ENCODE measurements at places on chromosomes 1 and 21.
A peak's percentile ranks its signal among the peaks of the same experiment; 100 is the strongest.

- no peak for DNase-seq
These were observed 81.8 kb downstream of the AJAP1 start for GRCh38 chr1:4736254-4736653.

DNA sequence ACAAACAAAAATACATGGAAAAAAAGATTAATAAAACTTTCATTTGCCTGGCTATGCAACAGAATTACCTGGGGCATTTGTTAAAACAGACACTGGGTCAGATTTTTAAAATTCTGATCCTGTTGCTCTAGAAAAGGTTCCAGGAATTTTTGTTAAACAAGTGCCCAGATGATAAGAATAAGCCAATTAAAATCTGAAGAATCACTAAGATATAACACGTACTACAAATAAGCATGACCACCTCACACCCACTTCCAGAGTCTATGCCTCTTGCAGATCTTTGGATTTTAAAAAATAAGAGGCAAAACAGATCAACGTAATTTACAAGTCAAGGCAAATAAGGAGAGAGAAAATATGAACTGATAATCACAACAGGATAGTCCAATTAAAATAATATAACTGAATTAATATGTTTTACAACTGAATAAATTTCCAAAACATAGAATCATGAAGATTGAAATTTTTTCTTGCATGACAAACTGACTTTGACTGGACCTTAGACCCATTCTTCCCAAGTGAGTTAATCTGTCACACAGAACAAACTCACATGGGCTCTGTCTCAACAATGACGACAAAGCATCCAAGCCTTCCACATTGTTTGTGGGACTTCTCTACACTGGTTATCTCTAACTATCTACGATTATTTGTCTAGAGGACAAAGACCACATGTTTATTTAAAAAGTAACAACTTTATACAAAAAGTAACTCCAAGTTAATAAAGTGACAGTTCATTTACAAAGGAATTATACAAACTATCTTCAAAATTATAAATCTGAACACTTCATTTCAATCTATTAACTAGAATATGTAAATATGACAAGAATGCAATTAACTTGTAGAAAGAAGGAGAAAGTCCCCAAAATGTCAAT lies 56.9 kb downstream of the COP1 start:
- DNase-seq: no peak

DNA sequence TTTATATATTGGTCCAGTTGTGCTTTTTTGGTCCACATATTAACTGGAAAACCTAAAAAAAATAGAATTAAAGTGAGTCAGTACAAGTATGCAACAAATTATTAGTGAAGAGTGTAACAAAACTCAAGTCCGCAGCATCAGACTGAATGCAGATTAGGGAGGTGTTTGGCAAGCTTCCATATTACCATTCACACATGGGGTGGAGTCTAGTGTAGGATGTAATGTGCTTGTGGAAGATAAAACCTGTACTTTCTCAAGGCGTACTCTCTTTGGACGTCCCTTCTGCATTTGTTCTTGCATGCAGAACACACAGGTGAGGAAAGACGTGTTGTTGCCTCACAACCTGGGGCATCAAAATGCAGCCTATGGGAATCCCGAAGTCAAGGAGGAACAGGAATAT lies 668.7 kb downstream of the MRPL39 start:
- no peak for DNase-seq

- no peak for DNase-seq
These were observed 1.3 kb downstream of the AGO3 start for GRCh38 chr1:35932158-35932636.

DNA sequence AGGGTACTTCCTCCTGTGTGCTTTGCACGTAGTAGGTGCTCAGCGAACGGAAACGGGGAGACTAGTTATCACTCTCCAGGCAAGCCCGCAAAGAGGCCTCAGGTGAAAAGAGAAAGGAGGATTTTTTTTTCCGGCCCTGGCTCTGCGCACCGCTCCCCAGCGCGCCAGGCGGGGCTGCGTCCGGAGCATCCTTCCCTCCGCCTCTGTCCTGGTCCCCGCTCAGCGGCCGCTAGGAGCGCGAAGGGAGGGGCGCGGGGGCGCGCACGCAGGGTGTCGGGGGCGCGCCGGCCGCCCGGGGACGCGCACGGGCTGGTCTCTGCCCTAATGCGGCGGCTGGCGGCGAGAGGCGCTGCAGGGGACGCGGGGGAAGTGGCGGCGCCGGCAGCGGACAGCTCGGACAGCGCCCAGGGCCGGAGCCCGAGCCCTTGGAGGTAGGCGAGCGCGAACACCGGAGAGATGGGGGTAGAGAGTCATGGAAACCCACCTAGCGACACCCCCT lies 42.3 kb upstream of the NFASC start:
- peak; percentile 47 for DNase-seq

DNA sequence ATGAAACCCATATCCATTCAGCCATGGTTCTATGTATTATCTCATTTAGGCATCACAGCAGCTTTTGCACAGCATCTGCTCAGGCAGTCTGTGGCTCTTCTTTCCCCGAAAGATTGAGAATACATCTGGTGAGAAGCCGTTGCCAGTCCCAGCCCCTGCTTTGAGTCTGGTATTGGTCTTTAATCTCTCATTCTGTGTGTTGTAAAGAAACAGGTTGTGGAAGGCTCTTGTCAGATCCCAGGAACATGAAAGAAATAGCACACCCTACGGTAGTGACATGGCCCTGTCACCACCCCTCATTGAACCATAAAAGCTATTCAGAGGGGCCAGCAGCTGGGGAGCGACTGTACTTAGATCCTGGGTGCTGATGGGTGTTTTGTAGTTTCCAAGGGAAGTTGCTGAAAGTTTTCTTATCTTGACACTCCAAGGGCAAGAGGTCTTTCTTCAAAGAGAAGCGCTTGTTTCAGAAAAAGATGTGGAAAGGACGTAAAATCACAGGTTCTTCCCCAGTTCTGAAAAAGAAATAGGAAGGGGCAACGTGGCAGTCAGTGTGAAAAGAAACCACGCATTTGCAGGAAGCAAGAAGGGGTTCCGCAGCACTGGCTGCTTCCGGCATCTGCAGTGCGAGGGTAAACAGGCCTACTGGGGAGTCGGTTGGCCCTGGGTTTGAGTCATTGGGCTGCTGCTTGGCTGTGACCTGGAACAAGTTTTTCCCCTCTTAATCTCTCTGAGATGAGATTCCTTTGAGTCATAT lies 145.0 kb downstream of the DHRS3 start:
- no peak for DNase-seq

GRCh38 chr1:172394811-172395210 lies 25.7 kb upstream of the C1orf105 start:
- no peak for DNase-seq

- no peak for DNase-seq
These were observed 22.4 kb downstream of the HUNK start for GRCh38 chr21:31895077-31895835.

- DNase-seq: no peak
These were observed 11.4 kb downstream of the DNAJC11 start for GRCh38 chr1:6690186-6690585.

GRCh38 chr1:195591917-195592672 lies 1016.1 kb downstream of the KCNT2 start:
- DNase-seq: no peak

- DNase-seq: no peak
These were observed 21.7 kb downstream of the NEXN start for GRCh38 chr1:77910116-77910515.

- DNase-seq: no peak
These were observed 55.8 kb upstream of the SSBP3 start for GRCh38 chr1:54461731-54462596.

DNA sequence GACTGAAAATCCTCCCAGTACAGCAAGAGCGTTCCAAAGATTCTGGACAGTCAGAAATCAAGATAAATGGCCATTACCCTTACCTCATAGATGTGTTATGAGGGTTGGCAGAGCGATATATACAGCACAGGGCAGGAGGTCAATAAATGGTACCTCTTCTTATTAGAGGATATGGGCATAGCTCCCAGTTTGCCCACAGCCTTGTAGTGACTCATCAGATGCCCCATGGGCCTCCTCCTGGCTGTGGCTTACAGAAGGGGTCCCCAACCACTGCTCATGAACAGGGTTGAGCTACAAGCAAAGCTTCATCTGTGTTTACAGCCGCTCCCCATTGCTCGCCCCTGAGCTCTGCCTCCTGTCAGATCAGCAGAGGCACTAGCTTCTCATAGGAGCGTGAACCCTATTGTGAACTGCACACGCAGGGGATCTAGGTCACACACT lies 7.3 kb upstream of the IFNGR2 start:
- no peak for DNase-seq

DNA sequence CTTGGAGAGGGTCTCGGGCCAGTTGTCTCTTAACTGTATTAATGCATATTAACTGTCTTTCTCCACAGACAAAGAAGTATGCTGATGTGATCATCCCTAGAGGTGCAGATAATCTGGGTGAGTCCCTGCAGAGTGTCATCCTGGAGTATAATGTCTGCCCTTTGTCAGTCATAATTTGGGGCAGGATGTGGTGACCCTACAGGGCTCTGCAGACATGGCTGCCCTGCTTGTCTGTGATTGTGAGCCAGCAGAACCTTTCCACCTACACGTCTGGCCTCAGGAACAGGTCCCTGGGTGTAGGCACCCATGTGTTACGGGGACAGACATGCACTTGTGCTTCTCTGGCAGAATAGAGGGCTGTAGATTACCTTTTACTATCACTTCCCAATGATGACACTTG lies 78.4 kb downstream of the UCK2 start:
- DNase-seq: no peak

- no peak for DNase-seq
These were observed 543.2 kb upstream of the CAMK1G start for GRCh38 chr1:209040351-209040750.

DNA sequence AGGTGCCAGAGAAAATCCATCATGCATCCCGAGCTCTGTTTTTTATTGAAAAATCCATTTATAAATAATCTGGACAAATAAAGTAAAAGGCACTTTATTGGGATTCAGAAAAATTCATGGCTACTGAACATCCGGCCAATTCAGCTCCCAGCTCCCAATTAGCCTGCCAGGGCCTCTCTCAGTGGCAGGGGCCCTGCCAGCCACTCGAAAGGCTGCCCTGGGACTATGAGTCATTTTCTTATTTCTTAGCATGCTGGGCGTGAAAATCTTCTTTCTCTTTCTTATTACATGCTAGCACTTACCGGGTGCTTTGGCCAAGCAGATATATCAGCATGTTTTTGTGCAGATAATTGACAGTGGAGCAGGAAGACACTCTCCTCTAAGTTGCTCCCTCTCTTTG lies 283.3 kb downstream of the CAMTA1 start:
- no peak for DNase-seq

- DNase-seq: no peak
These were observed 100.5 kb downstream of the GIPC2 start for GRCh38 chr1:78146205-78146771.

GRCh38 chr1:183694755-183695154 lies 41.6 kb upstream of the APOBEC4 start:
- no peak for DNase-seq

- peak; percentile 84 for DNase-seq
These were observed 104.4 kb downstream of the PTPN14 start for GRCh38 chr1:214446772-214447556.

DNA sequence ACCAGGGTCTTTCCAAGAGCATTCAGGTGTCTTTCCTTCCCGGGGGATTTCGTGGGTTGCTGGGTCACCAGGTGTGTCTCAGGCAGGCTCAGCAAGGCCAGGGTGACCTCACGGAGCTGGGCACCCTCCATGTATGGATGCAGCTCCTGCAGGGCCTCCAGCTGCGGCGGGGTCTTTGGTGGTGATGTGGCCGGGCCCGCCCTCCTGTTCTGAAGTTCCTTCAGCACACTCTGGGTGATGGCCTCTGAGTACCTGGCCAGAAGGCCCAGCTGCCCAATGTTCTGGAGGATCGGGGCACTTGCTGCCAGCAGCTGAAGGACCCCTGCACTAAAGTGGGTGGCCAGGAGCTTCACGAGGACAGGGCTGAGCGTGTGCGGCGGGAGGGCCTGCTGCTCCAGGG lies 45.5 kb downstream of the URB1 start:
- DNase-seq: no peak

- DNase-seq: no peak
These were observed 20.6 kb upstream of the APOBEC4 start for GRCh38 chr1:183673605-183674323.

DNA sequence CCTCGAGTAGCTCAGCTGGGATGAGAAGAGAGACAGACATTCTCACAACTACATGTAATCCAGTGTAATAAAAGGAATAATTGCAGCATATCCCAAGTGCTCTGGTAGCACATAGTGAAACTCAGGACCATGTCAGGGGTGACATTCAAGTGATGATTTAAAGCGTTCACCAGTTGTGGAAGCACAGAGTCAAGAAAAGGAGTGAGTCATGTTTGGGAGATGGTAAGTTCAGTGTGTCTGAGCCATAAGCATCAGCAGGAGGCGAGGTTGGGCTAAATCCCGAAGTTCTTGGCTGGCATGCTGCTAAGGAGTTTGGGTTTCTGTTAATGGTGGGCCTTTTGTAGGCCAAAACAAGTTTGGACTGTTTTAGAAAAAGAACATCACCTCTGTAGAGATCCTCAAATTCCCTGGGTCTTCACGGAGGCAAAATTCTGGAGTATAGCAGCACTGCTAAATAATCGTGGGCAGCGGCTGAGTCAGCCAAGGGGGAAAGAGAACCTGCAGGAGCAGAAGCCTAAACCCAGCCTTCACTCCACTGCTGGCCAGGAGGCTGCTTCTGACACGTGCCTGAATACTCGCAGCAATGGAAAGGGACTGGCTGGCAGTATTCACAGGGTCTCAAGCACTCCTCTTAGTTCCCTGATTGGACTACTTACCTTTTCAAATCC lies 7.2 kb upstream of the NHLH1 start:
- DNase-seq: no peak

DNA sequence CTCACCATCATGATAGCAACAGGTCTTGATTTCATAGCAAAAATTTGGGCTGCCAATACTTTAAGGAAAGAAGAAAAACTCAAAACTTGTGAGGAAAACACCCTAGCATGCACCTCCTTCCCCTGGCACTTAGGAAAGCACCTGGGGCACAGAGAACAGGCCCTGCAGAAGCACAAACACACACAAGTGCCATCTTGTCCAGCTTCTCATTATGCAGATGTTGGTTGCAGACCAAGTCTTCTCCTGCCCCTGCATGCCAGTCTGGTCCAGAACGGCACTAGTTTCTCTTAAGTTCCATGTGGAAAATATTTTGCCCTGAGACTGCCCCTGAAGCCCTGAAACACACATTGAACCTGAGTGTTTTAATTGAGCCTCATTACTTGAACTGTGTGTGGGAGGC lies 6.3 kb upstream of the ETV3 start:
- DNase-seq: no peak

DNA sequence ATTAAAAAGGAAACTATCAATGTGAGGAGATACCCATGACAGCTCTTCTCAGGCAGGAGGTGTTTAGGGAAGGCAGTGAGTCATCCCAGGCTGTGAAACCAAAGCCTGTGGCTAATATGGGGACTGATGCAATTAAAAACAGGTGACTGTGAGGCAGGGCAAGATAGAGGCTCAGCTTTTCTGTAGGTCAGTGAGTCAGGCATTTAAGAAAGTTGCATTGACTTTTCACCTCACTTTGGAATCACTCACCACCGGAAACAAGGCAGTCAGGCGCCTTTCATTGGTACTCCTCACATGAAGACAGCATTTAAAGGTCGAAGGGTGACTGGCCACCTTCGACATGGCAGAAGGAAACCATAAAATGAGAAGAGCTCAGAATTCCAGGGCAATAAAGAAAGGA lies 54.5 kb downstream of the PAPPA2 start:
- no peak for DNase-seq

GRCh38 chr1:231748760-231749415 lies 122.3 kb downstream of the DISC1 start:
- no peak for DNase-seq
